ENCODE measurements at places on chromosomes 3 and 15.

- no peak for DNase-seq
Measured at GRCh38 chr3:53482227-53482626, 12.2 kb upstream of the CACNA1D start.

DNA sequence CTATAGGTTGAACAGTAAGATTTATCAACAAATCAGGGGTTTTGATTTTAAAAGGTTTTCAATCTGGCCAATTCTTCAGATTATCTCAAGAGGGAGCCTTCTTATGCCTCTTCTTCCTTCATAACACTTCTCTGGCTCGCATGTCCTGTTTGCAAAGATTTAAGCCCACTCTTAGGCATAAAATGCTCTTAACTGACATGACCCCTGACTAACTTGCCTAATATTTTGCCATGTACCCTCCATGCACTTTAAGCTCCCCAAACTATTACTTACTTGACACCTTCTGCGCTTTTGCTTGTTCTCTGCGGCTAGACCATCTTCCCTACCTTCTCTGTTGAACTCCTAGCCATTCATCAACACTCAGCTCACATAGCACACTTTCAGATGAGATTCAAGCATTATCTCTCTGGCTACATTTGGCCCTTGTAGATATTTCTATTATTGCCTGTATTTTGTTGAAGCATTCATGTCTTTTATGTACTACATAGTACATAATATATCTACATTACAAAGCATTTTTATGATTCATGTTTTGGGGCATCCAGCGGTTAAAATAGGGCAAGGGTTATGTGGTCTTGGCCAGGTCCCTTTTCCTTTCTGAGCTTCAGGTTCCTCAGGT lies 1.0 kb upstream of the ARIH1 start:
- no peak for DNase-seq

DNA sequence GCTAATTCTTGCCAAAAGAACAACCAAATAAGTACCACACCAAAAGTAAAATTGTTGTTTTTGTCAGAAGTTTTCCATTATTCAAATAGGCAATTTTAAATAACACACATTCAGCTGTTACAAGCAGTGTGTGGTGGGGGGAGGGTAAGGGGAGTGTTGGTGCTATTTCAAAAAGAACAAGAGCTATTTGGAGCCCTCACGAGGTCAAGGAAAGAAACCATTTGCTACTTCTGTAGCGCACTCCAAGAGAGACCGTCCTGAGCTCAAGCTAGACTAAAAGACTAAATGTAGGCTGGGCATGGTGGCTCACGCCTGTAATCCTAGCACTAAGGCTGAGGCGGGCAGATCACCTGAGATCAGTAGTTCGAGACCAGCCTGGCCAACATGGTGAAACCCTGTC lies 21.2 kb upstream of the IGF2BP2 start:
- no peak for DNase-seq

GRCh38 chr3:17014709-17015108 lies 130.0 kb downstream of the PLCL2 start:
- DNase-seq: no peak

DNA sequence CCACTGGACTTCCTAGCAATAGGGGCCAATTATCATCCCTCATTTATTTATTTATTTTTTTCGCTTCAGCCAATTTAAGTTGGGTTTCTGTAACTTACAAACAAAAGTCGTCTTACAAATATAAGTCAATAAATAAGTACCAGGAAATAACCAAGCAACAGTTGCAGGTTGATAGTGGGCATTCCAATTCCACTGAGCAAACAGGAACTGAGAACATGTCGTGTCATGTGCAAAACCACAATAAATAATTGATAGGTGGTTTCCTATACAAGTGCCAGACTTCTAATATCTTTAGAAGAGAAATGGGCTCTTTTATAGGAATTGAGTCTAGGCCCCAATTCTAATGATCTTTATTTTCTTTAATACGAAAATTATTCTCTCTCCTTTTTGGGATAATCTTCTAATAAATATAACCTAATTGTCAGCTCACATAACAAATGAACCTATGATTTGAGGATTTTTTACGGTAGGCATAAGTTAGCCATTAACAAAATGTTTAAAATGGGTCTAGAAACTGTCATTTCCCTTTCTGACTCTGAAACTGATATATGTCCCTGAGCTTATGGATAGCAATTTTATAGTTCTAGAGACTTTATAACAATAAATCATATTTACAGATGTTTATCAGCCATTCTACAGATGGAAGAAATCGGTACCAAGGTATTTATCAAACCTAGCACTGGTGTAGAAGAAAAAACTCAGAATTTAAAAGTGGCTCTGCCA lies 571.8 kb downstream of the FOXP1 start:
- no peak for DNase-seq

DNA sequence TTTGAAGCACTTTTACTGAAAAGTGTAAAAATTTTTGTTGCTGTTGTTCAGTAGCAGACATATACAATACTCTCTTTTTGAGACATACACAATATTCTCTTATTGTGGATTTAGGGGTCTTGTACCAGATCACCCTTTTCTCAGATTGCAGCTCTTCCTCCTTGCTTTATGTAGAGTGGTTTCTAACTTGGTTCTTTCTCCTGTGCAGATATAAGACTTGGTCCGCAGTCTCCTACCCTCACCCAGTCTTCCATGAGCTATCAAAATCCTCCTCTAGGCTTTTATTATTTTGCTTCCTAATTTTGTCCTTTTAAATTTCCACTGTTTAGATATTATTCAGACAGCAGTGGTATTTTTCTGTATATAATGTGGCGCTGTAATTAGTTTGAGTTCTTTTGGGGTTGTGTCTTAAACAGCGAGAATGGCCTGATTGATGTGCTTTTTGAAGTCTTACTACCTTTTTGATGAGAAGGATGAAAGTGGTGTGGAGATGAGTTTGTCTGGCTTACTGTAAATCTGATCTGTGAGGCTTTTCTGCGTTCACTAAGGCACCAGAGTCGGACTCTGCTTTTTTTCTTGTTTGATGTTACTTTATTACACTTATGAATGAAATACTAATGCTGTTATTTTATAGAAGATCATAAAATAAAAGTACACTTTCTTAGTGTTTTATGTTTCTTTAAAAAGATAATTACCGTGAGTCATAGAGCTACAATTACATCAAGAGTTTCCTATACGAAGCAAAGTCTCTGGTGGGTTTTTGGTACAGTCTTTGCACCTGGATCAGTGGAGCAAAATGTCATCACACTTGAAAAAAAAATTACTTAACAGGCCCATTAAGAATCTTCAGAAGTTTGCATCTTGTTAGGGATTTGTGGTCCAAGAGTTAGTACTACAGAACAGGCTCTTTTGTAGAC lies 27.8 kb downstream of the FNDC3B start:
- no peak for DNase-seq

GRCh38 chr15:62240121-62241096 lies 75.3 kb upstream of the C2CD4B start:
- no peak for DNase-seq

- no peak for DNase-seq
Measured at GRCh38 chr15:51935466-51936104, 36.0 kb downstream of the LEO1 start.

- no peak for DNase-seq
Measured at GRCh38 chr15:74610302-74610951, 5.2 kb upstream of the CLK3 start.

- DNase-seq: no peak
Measured at GRCh38 chr3:44061961-44062360, 179.7 kb upstream of the TOPAZ1 start.

GRCh38 chr3:40243056-40243455 lies 66.5 kb upstream of the EIF1B start:
- no peak for DNase-seq

GRCh38 chr3:177591379-177591778 lies 394.1 kb upstream of the TBL1XR1 start:
- DNase-seq: no peak

GRCh38 chr3:67048067-67048714 lies 50.1 kb downstream of the KBTBD8 start:
- no peak for DNase-seq
